ENCODE measurements at places on chromosomes 3 and 15.

- DNase-seq: peak; percentile 61
These were observed 7.2 kb downstream of the CLCN2 start for GRCh38 chr3:184354121-184354728.

GRCh38 chr15:88487796-88488523, 20.5 kb downstream of the MRPS11 start:
- no peak for DNase-seq

- DNase-seq: no peak
These were observed 171.0 kb downstream of the CTNNB1 start for GRCh38 chr3:41370307-41370706.

DNA sequence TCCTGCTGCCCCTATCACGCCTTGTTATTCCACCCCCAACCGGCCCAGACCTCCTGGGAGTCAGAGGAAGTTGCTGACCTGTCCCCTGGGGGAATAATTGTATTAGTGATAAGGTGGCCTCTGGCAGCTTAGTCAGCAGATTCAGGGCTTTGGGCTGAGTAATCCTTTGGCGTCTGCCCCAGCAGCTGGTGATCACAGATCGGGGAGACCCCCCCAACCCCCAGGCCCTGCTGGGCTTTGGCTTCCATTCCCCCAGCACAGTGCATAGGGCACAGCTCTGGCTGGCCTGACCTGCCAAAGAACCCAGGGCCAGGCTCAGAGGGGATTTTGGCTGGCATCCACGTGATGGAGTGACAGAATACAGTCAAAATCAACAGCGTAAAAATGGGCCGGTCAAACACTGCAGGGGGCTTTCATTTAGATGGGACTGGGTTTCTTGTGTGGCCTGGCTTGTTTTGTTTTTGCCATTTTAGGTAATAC, 3.9 kb upstream of the NR2E3 start:
- no peak for DNase-seq

DNA sequence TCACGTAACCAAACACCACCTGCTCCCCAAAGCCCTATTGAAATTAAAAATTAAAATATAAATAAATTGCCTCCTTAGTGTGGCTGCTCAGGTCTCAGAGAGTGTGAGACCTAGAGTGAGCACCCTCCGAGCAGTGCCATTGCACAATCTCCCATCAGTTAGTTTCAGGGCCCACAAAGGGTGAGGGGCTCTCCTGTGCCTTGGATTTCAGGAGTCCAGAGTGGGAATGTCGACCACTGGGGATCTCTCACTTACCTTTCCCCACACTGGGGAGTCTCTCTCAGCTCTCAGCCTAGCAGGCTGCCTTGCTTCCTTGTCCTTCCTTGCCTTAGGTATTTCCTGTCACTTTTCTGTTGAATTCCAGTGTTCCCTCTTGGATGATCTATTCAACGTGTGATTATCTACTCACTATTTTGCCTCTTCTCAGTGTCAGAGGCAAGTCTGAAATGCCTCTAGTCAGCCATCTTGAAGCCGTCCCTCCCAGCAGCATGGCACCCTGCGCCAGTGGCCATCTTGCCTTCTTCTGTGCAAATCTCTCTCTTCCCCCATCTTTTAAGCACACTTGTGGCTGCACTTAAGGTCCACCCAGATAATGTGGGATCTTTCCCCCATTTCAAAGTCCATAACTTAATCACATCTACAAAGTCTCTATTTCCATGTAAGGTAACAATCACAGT, 119.3 kb downstream of the LRRK1 start:
- no peak for DNase-seq

- no peak for DNase-seq
These were observed 5.7 kb downstream of the GPR160 start for GRCh38 chr3:170043506-170043905.

DNA sequence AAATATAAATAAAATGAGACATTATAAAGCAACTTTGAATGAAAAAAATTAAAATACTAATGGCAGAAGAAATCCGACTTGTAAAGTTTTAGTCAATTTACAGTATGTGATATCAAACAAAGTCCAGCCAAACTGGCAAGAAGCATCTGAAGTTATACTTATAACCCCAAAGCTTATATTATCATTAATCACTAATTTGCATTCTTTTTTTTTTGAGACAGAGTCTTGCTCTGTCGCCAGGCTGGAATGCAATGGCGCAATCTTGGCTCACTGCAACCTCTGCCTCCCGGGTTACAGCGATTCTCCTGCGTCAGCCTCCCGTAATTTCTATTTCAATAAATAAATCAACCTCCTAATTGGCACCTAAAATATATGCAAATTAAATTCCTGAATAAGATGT, 80.1 kb downstream of the AQR start:
- no peak for DNase-seq

DNA sequence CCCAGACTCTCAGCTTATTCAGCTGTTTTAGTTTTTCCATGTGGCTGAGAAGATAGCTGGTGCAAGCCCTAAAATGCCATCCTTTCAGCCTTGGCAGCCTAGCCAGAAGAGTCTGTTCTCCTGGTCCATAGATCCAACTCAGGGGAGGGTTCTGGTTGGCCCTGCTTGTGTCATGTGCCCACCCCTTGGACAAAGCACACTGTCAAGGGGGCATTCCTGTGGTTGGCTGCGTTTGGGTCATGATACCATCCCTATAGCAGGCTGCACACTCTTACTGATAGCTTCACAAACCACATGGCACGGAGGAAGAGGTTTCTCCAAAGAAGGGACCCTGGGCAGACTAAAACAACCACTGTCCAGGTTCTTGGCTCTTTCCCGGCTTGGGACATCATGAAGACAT, 8.4 kb upstream of the FSTL1 start:
- no peak for DNase-seq

DNA sequence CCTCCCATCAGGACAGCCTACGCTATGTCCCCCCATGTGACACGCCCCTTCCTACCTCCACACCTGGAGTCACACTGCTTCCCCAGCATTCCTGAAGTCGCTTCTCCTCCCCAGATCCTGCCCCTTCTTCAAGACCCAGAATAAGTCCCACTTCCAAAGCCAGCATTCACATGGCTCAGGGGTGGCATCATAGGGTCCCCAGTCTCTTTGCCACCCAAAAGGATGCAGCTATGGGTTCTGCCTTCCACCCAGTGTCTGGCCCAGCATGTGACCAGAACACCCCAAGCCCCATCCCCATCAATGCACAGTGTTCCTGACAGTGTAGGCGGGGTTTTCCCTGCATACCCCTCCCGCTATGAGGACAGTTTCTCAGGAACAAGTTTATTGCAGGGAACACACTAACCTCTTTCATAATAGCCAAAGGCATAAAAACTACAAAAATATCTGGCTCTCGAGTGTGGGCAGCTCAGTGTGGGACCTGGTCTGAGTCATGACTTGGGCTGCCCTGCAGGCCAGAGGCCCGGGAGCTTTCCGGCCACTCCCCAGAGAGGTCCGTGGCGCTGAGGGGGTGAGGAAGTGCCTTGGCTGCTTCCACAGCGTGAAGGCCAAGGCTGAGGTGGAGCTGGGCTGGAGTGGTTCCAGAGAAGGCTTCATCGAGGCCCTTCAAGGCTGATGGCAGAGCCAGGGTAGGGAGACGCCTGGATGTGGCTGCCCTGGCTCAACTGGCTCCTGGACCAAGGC, 5.8 kb downstream of the ISLR start:
- no peak for DNase-seq

DNA sequence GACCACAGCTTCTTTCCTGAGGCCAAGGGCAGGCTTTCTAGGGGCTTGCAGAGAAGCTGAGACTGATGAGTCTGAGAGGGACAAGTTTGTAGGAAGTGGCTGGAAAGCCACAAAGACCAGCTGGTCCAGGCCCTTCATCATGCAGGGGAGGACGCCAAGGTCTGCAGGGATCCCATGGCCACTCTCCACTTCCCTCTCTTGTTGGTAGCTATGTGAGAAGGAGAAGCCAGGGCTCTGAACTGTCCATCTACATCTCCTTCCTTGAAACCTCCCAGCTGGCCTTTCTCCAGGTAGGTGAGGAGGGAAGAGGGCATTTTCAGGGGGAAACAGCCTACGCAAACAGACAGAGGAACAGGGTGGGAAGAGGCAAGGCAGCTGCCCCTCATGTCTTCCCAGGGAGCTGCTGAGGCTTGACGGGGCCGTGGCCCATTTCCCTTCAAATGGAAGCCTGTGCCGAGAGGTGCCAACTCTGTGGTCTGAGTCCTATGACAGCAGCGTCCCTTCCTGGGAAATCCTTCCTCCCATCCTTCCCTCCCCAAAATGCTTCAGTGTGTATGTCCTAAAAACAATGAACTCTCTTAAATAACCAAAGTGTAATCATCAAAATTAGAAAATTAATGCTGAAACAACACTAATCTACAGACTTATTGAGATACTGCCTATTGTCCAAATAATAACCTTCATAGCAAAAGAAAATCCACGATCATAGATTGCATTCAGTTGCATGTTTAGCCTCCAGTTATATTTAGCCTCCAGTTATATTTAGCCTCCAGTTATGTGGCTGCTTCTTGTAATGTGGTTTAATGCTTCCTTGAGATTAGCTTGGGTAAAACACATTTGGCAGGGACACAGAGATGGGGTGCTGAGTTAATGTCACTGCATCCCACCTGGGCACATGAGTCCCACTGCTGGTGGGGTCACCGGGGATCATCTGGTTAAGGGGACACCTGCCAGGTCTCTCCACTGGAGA, 36.0 kb downstream of the GNB5 start:
- no peak for DNase-seq

DNA sequence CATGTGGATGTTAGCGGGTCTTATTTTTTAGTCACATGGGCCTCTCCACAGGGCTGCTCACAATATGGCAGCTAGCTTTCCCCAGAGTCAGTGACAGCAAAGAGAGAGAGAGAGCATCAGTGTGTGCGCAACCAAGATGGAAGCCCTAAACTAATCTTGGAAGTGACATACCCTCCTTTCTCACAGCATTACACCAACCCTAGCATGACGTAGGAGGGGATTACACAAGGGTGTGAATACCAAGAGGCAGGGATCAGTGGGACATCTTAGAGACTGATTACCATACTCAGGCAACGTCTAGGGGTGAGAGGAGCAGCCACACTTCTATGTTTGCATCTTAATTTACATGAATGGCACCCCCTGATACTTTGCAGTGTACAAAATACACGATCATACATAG, 3.5 kb upstream of the UBE2E2 start:
- DNase-seq: no peak

- DNase-seq: no peak
These were observed 64.5 kb downstream of the CGNL1 start for GRCh38 chr15:57440799-57441198.

- no peak for DNase-seq
These were observed 27.0 kb upstream of the IREB2 start for GRCh38 chr15:78411061-78411460.

- no peak for DNase-seq
These were observed 238.2 kb upstream of the C2CD4B start for GRCh38 chr15:62403164-62403809.

GRCh38 chr15:32966512-32966911, 228.0 kb downstream of the FMN1 start:
- DNase-seq: no peak

- DNase-seq: no peak
These were observed 25.1 kb downstream of the SV2B start for GRCh38 chr15:91125162-91125561.

DNA sequence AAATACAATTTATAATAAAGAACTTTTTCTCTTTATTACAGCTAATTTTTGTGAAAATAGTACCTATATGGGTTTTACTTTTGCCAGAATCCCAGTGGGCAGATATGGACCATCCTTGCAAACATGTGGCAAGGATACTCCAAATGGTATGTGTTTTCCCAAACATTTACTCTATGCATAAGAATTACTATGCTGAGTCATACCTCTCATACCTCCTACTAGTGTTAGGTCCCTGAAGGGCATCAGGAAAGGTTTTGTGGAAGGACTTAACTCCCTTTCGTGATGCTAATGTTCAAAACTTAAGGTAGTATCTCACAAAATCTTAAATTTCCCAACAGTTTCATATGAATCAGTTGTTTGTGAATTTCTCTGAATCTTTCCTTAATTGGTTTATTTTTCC, 21.3 kb downstream of the ADGRG7 start:
- DNase-seq: no peak

DNA sequence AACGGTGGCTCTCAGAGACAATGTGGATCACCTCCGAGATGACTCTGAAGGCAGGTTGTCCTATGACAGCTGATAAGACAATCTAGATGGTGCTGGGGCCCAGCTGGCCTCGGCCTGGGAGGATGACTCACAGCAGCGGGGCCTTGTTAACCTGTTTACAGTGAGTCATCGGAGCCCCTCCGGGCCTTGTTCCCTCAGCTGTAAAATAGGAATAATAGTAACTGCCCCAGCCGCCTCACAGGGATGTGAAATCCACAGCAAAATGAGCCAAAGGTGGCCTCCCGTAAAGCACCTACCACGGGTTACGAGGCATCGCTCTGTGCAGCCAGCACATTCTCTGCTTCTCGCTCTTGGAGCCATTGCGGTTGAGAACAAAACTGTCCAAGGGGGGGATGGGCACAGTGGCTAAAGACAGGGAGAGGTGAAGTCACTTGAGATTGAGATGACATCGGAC, 88.6 kb upstream of the RASGRF1 start:
- no peak for DNase-seq

GRCh38 chr3:34159613-34160420, 361.4 kb downstream of the PDCD6IP start:
- DNase-seq: no peak

DNA sequence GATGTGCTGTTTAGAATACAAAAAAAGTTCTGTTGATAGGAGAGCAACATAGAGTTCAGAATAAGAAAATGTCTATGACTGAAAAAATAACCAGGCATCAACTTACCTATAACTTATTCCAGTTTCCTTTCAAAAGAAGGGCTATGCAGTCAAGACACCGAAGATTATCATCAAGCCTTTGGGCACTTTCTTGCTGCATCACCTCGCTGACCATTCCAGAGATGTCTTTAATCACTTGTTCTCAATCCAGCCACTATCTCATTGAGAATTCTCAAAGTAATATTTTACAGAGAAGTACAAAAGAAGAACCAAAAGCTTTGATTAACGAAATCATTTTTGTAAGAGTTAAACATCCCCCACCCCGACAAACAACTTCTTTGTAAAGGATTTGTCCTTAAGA, 198.3 kb upstream of the P2RY1 start:
- DNase-seq: no peak

DNA sequence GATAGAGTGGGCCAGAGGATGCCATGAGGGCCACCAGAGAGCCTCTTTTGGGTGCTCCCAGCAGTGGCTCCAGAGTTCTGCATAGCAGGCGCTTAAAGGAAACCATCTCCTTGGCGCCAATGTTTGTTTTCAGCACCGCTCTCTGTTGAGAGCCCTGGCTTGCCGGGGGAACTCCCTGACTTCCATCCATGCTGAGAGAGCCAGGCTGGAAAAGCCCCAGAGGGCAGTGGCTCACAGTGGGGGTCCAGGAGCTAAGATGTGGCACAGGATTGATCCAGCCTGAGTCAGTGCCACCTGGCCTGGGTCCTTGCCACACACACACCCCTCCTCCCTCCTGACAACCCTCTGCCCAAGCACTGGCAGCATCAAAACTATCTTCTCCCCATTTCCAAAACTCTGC, 50.4 kb upstream of the HACD2 start:
- DNase-seq: no peak

GRCh38 chr3:50320853-50321335, 1.7 kb downstream of the HYAL2 start:
- no peak for DNase-seq

Data from stimulated activated CD4-positive, alpha-beta T cell treated with anti-CD3 and anti-CD28 coated beads, Interleukin-12 subunit alpha, Interleukin-12 subunit beta, amount 100 ng/mL, for 48 hours (primary cell).